CD4-positive, CD25-positive, alpha-beta regulatory T cell (primary cell): ENCODE measurements at places on chromosomes 2 and 18.
A peak's percentile ranks its signal among the peaks of the same experiment; 100 is the strongest.

DNA sequence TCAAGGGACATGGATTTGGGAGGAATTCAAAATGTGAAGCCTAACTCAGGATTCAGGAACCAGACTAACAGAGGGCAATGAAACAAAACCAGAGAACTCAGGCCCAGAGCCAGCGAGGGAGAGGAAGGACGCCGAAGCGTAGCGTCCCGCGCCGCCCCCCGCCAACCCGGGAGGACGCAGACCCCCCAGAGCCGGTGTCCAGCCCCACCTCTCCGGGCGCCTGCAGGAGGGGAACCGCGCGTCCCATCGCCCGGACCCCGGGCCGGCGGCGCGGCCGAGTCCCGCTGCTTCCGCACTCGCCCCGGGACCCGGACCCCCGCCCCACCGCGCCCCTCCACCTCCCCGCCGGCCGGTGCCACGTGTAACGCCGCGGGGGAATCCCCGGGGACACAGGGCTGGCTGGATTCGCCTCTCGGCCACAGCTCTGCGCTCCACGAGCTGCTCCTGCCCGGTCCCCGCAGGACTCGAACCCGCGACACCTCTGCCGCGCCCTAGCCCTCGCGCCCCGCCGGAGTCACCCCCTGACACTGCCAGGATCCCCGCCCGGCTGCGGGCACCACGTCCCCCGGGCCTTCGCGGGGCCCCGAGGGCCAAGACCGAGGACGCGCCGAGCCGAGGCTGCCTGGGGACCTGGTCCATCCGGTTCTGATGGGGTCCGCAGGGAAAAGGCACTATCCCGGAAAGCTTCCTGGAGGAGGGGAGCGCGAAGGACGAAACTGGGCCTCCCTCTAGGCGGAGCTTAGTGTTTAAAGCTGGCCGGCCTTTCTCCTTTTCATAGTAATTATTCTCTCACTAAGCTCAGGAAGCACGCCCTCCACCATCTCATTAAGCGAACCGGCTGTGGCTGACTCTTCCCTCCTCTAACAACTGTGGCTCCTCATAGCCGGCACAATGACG lies 40.4 kb upstream of the FAM124B start:
- no peak overlapping the region for H3K27ac ChIP-seq
- H3K4me3 ChIP-seq: no peak overlapping the region
- no peaks in the 10 kb centered on the region for H3K36me3 ChIP-seq

- no peak overlapping the region for H3K27ac ChIP-seq
- no peak for DNase-seq
- H3K36me3 ChIP-seq: no peaks in the 10 kb centered on the region
- H3K4me3 ChIP-seq: no peak overlapping the region
- peaks cover 24% of the 10 kb centered on the region for H3K27me3 ChIP-seq
Observed at GRCh38 chr18:22164337-22165048, 4.9 kb upstream of the GATA6 start.

DNA sequence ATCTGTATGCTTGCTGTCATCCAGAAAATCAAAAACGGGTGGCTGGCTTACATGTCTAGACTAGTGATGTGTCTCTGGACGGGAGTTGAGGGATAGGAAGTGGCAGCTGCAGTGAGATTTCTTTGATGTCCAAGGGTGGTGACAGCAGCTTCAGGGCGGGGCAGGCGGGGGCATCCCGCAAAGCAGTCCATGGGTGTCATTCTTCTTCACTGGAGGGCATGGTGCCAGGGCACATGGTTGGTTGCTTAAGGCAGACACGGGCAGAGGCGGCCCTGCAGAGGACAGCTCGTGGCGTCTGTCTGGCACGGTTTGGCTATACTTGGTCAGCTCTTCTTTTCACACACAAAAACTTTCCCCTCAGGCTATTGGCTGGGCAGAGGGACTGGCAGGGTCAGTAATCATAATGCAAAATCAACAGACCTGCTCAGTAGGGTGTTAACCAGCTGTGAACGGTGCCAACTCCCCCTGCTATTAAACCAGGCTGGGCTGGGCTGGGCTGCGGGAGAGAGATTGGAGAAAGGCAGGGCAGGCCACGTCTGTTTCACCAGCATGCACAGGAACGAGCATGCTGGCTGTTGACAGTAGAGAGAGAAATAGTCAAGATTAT lies 63.7 kb downstream of the COL4A3 start:
- H3K27me3 ChIP-seq: no peaks in the 10 kb centered on the region
- no peaks in the 10 kb centered on the region for H3K36me3 ChIP-seq
- H3K4me1 ChIP-seq: no peaks in the 10 kb centered on the region

DNA sequence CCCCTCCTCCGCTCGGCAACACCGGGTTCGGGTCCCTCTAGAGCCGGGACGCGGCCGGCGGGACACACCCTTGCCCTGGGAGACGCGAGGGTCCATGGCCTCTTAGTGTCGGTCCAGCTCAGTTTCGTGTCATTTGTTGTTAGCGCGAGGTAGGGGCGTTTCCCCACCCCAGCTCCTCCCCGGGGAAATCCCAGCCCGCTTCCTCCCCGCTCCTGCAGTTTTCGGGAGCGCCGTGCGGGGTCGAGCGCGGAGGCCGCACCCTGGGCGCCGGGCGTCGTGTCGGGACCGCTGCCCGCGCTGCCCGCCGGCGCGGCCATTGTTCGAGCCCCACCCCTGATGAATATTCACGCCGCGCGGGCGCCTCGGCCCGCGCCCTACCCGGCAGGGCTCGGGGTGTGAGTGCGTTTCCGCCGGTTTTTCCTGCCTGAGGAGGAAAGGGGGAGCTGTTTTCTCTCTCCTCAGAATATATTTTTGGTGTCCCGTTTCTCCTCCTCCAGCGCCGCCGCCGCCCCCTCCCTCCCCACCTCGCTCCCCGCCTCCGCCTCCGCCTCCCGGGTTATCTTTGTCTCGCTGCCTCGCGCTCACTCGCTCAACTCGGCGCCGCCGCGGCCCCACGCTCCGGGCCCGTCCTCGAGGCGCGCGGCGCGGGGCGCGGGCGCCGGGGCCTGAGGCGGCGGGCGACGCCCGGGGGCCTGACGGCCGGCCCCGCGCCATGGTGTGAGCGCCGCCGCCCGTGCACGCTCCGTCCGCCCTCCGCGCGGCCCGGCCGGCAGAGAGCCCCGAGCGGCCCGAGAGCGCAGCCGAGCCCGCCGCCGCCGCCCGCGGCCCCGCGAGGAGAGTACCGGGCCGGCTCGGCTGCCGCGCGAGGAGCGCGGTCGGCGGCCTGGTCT lies at the start of gene MAP4K4:
Gene MAP4K4 (plus strand): TSS at position 584 of the 890 bp plus-strand sequence. CDS start 374 bp downstream, outside the sequence.
- H3K27me3 ChIP-seq: no peaks in the 10 kb centered on the region
- peak within 1 kb of the TSS; percentile 98 for H3K4me3 ChIP-seq
- DNase-seq: peak; percentile 57
- peak within 1 kb of the TSS; percentile 76 for H3K27ac ChIP-seq
- H3K4me1 ChIP-seq: peaks cover 36% of the 10 kb centered on the region

DNA sequence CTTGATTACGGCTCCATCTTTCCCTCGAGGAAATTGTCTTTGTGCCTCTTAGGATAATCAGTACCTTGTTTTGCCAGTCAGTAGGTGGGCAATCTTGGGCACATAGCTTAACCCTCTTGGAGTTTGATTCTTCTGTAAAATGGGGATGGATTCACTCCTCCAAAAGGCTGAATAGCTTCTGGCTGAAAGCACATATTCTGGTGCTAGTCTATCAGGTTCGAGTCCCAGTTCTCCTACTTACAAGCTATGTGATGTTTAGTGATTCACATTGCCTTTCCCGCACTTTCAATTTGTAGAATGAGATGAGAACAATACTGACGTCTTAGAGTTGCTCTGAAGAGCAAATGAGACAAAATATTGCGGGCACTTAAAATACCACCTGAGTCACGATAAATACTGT lies 43.9 kb downstream of the ATIC start:
- no peaks in the 10 kb centered on the region for H3K27me3 ChIP-seq
- DNase-seq: no peak
- no peak overlapping the region for H3K27ac ChIP-seq
- no peaks in the 10 kb centered on the region for H3K4me1 ChIP-seq
